ENCODE measurements at places on chromosomes 12 and 14.

GRCh38 chr12:61490526-61491498 lies 769.4 kb upstream of the USP15 start:
- DNase-seq, result peak; percentile 4

DNA sequence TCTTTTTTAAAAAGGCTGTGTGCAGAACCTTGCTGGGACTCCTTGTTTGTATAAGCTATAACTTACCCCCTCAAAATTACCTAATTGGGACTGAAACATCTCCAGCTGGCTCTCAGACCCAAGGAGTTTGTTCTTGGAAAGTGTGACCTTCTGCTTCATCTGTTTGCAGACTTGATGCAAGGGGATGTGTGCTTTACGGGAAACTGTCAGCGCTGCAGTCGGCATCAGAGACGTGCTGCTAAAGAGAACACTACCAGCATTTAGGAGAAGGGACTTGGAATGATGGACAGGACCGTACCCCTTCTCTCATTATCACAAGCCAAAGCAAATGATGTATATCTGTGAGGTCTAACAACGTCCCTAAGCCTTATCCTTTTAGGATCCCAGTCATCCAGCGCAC lies 174.2 kb upstream of the PARP11 start:
- DNase-seq, result no peak

- DNase-seq, result no peak
Measured at GRCh38 chr14:31920001-31920400, 157.1 kb upstream of the ARHGAP5 start.

GRCh38 chr12:103966736-103967135 lies 1.1 kb downstream of the TDG start:
- no peak for DNase-seq

DNA sequence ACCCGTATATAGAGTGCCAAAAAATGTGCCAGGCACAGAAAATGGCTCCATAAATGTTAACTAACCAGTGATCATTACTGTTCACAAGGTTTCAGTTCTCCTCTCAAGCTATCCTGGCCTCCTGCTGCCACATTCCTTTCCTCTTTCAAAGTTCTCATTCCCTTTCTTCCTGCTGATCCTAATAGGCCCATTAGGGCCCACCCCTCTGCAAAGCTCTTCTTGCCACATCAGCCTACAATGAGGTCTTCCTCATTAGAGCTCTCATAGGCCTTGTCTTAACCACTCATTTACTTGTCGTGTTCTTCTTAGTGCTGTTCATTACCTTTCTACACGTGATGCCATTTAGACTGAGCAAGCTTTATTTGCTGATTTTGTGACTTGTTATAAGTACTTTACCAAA lies 40.5 kb downstream of the RPS29 start:
- no peak for DNase-seq

DNA sequence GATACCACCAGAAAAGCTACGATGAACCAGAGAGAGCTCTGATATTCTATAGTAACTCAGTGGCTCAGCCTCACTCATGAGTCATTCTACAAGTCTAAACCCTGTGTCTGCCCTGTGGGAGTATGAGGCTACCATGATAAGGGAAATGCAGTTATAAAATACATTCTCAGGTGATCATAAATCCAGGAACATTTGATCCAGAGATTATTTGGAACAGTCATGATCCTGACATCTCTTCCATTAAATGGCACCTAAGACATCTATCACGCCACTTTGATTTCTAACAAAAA lies 202.6 kb upstream of the RASSF8 start:
- peak; percentile 16 for DNase-seq

DNA sequence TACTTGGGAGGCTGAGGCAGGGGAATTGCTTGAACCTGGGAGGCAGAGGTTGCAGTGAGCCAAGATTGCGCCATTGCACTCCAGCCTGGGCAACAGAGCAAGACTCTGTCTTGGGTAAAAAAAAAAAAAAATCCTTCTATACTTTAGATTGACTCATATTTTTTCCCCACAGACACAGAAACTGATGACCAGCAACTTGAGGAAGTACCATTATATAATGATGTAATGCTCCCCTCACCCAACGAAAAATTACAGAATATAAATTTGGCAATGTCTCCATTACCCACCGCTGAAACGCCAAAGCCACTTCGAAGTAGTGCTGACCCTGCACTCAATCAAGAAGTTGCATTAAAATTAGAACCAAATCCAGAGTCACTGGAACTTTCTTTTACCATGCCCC lies 24.3 kb upstream of the SNAPC1 start:
- DNase-seq, result no peak

GRCh38 chr12:65106948-65107347 lies 14.2 kb downstream of the WIF1 start:
- DNase-seq, result no peak

DNA sequence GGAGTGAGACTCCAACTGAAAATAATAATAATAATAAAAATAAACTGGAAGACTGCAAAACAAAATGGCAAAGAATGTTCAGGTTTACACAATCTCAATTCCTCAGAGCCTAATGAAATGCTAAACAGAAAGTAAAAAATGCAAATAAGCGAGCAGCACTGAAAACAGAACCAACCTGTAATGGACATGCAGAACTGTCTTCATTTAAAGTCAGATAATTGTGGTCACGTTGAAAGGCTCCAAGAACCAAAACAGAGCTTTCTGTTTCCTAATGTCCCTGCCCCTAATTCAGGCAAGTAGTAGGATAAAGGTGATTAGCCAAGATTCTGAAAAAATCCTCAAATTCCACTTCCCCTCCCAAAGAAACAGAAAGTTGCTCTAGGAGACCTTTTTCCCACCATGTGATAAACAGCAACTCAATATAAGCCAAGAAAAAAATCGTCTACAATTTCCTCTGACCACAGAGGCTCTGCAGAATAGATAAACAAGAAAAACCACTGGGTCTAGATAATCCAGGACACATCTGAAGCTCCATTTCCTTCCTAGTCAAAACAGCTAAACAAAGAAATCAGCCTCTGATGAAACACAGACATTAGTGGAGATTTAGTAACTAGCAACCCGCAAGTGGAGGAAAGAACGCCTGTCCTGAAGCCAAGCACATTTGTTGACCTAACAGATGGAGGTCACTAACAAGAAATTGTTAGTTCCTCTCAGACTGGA lies 3.0 kb downstream of the MIS18BP1 start:
- DNase-seq, result peak; percentile 93

GRCh38 chr14:101939646-101940170 lies 24.7 kb upstream of the DYNC1H1 start:
- no peak for DNase-seq

DNA sequence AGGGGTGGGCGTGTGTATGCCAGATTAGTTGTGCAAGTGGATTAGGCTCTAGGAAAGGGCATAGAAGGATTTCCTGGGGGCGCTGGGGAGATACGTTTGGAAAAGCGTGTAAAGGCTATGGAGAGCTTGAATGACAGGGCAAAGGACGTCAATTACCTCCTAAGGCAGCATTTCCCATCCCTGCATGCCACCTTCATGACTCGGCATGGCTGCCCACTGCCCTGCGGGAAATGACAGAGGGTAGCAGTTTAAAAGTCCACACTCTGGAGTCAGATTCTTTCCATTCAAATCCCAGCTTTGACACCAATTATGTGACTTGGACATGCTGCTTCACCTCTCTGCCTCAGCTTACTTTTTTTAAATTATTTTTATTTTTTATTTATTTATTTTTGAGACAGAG lies 14.8 kb upstream of the TMEM229B start:
- no peak for DNase-seq

GRCh38 chr12:42396473-42397259 lies 70.7 kb downstream of the PPHLN1 start:
- DNase-seq, result no peak

- DNase-seq, result no peak
Measured at GRCh38 chr12:116323406-116324386, 46.2 kb upstream of the MED13L start.

DNA sequence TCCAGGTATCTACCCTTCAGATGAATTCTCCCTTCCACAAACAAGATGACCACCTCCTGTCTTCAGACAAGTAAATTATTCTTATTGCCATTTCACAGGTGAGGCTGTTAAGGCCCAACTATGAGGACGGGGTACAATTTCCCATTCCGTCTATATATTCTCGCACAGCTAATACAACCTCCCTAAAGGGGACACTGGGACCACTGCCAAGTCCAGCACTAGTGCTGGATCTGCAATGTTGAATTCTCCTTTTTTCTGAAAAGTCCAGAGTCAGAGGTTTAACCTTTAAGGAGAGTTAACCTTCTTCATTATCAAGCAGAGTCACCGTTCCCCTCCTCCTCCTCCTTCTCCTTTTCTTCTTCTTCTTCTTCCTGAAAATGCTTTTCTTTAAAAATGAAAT lies 130.4 kb upstream of the PARP11 start:
- DNase-seq, result no peak

GRCh38 chr12:69275471-69275891 lies 36.1 kb downstream of the CPSF6 start:
- no peak for DNase-seq

DNA sequence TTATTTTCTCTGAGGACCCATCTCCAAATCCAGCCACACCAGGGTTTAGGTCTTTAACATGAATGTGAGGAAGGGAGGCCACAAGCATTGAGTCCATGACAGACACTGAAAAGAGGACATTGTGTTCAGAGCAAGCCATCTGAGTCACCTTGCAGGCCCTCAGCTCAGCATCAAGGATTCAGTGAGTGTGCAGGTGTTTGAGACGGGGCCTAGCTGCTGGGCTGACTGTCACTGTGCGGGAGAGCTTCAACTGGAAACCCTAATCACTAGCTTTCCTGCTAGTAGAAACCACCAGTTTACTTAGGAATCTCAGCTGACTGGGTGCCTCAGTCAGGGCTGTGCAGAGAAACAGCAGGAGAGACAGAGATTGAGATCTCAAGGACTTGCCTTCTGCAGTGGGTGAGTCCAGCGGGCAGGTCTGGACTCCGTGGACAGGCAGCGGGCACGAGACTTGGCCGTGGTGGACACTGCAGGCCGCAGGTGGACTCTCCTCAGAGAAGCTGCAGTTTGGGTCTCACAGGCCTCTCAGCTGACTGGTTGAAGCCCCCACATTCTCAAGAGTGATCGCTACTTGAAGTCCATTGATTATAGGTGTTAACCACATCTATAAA lies 86.1 kb upstream of the DYNC1H1 start:
- no peak for DNase-seq

GRCh38 chr12:20097626-20098025 lies 270.7 kb upstream of the PDE3A start:
- peak; percentile 21 for DNase-seq

DNA sequence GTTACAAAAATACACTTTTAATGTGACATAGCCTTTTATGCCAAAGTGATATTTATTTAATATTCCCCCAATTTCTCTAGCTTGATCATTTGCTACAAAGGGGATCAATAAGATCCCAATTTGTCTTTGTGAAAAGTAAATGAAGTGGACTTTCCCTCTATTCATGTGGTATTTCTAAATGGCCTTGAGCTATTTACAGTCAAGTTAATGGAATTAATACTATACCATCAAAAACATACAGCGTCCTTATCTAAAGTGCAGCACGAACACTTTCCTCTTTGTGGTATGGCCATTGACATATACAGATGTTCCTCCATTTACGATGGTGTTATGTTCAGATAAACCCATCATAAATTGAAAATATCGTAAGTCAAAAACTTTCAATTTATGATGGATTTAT lies 23.2 kb downstream of the CFL2 start:
- no peak for DNase-seq

DNA sequence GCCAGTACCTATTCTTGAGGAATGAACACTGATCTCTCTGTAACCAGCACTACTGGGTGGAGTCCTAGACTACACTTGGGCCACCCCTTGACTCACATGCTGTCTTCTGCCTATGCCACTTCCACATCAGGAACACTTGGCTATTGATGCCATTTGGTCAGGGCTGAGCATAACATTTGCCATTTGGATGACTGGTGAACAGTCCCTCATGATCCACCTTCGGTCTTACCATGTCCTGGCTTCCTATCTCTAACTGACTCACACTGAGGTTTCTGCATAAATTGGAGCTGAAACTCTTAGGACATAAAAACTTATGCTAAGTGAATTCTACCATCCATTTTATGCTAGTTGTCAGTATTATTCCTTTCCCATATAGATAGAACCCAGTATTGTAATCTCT lies 91.7 kb upstream of the PELI2 start:
- DNase-seq, result no peak

DNA sequence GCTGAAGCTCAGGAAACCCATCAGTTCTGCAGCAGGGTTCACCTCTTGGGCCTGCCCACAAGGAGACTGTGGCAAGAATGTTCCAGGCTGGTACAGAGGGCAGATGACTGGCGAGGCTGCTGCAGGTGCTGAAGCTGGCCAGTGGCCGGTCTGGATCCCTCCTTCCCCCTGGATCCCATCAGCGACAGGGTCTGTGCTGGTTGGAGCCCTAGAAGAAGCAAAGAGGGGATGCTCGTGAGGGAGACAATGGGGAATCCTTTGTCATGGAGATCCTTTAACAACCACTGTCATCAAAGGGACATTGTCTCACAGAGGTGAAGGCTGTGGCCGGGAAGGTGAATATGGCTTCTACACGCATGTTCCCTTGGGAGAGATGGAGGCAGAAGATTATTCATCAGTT lies 211.4 kb upstream of the TMEM132C start:
- no peak for DNase-seq

- no peak for DNase-seq
Measured at GRCh38 chr14:94396628-94397225, 8.3 kb upstream of the SERPINA1 start.

- peak; percentile 29 for DNase-seq
Measured at GRCh38 chr14:77554816-77555599, 56.4 kb upstream of the ISM2 start.

- peak; percentile 49 for DNase-seq
Measured at GRCh38 chr14:65057695-65058094, 44.6 kb downstream of the MAX start.

DNA sequence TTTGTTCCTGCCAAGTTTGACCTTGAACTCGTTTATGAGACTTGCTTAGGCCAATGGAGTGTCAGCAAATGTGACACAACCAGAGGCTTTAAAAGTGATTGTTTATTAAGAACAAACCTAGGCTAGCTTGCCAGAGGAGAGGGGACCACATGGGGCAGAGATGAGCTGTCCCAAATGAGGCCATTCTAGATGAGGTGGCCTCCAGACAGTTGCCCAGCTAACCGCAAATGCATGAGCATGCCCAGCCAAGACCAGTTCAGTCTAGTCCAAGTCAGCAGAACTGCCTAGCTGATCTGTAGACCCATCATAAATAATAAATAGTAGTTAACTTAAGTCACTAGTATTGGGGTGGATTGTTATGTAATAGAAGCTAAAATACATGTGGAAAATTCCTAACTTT lies 172.8 kb upstream of the DYRK2 start:
- no peak for DNase-seq

- no peak for DNase-seq
Measured at GRCh38 chr12:69732088-69732487, 6.6 kb upstream of the RAB3IP start.

All from OCI-M1 (cell line).